ENCODE measurements at places on chromosomes 5 and 9.
A peak's percentile ranks its signal among the peaks of the same experiment; 100 is the strongest.

GRCh38 chr5:28117691-28118090 is 1079.3 kb upstream of the CDH9 start:
- no peak for DNase-seq

DNA sequence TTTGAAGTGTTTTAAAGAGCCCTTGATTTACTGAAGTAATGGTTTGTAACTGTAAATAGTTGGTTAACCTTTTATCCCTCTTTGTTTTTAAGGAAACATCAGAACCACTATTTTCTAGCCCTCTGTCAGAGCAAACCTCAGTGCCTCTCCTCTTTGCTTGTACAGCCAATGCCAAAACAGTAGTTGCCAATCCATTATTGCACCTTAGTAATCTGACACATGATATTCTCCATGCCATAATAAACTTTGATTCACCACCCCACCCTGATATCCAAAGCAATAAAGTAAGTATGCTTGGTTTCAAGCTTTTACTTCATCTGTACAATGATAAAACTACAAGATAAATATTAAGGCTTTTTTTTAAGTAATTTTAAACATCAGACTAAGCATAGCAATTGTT is 100.8 kb downstream of the DMXL1 start:
- no peak for DNase-seq

- no peak for DNase-seq
Measured at GRCh38 chr5:21834863-21835262, 1018.3 kb downstream of the CDH12 start.

GRCh38 chr9:20464242-20464641 is 158.1 kb downstream of the MLLT3 start:
- no peak for DNase-seq

DNA sequence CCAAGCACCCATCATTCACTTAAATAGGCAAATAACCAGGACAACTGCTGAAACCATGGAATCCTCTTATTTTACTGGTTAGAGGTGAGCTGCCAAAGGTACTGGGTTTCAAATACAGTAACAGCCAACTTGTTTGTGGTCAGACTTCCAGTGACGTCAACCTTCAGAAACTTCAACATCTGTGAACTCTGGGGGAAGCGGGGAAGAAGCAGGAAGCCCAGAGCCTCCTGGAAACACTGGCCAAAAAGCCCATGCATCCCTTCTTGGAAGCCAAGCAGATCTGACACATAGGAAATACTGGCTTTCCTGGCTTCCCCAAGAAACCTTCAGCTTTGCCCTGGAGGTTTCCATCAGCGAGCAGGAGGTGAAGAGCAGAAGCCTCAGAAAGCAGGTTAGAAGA is 4.9 kb upstream of the FRRS1L start:
- DNase-seq = no peak

DNA sequence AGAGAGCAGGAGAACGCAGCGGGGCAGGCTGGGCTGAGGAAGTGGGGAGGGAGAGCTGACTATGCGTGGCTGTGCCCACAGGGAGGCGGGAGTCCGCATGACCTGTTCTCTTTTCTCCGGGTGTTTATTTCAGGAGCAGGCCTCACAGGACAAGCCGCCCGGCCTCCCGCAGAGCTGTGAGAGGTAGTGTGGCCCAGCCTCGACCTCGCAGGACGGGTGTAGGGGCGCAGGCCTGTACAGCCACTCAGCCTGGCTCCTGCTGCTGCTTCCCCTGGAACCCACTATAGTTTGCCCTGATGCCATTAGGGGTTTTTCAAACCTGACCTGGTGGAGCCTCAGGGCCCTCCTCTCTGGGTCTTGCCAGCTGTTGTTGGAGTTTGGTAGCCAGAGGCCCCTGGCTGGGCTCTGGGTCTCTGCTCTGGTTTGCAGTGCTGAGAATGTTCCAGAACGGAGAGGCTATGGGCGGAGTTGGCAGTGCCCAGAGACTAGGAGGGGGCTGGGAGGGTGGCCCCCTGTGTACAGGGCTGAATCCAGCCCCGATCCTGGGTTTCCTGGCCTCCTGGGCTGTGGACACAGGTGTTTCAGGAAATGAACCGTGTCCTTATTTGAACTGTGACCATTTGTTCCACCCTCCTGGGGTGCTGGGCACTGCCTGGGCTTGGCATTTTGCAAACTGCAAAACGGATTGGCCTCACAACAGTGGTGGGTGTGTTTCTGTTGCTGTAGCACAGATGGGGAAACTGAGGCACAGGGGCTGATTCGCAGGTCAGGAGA is 78.8 kb downstream of the WNK2 start:
- DNase-seq = no peak

GRCh38 chr9:32565967-32566366 is 7.0 kb downstream of the NDUFB6 start:
- DNase-seq = no peak

DNA sequence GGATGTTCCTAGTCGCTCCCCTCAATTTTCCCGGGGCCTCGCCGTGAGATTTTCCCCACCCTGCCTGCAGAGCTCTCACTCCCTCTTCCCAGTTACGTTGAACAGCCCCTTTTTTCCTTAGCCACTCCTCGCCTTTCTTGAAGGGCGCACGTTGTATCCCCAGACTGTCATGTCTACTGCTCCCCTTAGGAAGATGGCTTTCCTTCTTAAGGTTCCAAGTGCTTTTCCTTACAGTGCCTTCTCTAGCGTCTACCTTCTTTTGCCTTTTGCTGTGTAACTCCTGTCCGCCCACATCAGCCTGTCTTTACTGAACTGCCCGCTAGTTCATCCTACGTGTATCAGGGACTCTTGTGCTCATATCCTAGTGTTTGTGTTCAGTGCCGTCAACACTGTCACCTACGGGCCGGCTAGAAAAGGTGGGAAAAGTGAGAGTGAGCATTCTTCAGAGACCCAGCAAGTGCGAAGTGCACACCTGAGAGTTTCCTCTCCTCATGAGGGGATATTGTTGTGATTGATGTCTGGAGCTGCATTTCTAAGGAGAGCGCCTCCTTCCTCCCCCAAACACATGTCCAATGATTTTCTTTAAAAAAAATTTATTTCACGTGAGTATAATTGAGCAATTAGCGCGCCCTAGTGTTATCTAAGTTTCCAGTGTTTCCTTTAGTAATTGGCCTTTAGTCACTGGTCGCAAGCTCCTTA is 764 bp downstream of the CAMLG start:
- peak; percentile 26 for DNase-seq

- no peak for DNase-seq
Measured at GRCh38 chr9:83628540-83628939, 5.6 kb downstream of the IDNK start.

- no peak for DNase-seq
Measured at GRCh38 chr5:88679638-88680037, 203.3 kb downstream of the MEF2C start.

DNA sequence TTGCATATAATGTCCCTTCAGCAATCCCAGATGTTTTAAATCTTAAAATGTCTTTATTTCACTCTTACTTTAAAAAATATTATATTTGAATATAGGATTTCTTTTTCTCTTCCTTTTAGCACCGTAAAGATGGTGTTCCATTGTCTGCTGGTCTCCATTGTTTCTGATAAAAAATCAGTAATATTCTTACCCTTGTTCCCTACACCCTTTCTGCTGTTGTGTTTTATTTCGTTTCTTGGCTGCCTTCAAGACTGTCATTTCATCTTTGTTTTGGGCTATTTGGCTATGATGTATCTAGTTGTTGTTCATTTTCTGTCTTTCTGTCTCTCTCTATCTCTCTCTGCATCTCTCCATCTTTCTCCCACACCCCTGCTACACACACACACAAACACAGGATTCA is 197.9 kb downstream of the IRX2 start:
- DNase-seq = no peak

DNA sequence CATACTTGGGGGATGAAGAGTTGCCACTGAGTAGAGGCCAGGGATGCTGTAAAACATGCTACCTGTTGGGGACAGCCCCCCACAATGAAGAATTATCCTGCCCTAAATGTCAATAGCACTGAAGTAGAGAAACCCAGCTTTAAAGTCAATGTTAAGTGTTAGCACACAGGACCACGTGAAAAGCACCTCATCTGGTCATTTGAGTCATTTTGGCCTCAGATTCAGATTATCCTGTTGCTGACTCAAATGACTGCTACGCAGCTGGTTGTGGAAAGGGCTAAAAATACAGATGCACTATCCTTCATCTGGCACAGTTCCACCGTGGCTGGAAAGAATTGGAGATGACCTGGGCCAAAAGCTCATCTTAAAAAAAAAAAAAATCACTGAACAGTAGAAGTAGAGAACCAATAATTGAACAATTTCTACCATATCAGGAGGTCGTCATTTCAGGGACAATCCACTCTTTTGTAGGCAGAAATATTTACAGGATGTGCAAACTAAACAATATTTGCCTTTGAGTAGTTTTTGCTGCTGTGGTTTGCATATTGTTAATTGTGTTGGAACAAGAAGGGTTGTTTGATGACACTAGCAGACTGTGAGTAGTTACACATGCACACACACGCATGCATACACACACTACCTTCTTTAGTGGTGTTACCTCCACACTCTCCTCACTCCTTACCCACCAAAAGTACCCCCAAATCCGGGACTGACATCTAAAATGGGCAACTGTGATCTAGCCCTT is 195.3 kb upstream of the KLF9 start:
- DNase-seq = no peak

DNA sequence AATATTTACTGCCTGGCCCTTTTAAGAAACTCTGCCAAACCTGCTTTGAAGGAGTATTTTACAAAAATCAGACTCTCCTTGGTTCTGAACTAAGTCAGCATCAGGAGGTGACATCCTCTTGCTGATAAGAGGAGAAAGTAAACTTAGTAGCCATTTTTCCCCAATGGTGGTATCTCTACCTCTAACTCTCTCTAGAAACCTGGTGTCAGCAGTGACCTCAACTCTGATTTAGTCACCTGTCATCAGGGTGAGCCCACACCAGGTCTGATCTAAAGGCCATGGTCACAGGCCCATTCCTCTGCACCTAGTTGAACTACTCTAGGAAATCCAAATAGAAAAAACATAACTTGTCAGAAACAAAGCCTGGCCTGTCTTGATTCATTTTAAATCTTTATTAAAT is 4.2 kb downstream of the CARNMT1 start:
- DNase-seq = no peak

DNA sequence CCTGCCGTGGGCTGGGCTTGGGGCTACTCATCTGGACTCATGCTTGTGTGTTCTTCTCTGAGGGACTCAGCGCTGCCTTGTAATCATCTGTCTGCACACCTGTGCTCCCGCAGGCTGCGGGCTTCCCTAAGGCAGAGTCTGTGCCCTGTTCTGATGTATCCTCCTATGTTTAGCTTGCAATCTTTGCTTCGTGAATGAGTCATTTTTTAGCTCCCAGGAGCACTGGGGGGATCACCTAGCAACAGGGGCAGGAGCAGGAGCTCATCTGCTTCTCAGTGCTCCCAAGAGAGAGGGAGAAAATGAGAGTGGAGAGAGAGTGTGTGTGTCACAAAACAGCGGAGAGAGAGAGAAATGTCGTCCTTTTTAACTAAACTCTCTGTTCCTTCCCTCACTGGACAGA is 202.4 kb upstream of the ZNF618 start:
- no peak for DNase-seq

DNA sequence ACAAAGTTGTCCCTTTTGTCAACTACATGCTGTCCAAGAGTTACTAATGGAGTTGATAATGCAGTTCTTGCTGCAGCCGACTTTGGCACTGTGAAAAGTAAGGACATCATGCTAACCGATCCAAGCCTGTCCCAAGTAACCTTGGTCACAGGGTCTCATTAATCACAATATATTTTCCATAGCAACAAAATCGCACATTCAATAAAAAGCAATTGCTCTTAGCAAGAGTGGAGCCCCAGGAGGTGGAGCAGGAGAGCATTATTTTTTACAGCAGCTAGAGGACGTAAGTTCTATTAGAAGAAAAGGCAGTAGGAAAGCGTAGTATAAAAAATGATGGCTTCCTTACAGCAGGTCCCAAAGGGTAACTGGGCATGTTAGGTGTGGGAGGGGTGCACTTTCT is 570.3 kb downstream of the EBF1 start:
- no peak for DNase-seq

DNA sequence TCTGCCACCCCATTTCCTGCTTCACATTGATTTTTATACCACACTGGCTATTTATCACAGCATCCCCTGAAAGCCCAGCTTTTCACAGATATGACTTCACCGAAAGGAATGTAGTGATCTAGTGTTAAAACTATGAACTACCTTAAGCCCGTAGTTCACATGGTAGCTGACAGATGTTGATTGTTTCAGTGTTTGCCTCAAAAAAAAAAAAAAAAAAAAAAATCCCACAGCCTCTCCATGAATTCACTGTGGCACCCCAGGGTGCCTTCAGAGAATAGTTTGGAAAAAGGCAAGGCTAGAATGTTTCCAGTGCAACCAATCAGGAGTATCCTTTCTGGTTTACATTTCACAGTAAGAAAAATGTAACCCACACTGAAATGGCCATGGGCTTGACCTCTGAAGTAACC is 37.1 kb downstream of the GLIS3 start:
- no peak for DNase-seq

- no peak for DNase-seq
Measured at GRCh38 chr5:80705801-80706200, 51.0 kb upstream of the DHFR start.

DNA sequence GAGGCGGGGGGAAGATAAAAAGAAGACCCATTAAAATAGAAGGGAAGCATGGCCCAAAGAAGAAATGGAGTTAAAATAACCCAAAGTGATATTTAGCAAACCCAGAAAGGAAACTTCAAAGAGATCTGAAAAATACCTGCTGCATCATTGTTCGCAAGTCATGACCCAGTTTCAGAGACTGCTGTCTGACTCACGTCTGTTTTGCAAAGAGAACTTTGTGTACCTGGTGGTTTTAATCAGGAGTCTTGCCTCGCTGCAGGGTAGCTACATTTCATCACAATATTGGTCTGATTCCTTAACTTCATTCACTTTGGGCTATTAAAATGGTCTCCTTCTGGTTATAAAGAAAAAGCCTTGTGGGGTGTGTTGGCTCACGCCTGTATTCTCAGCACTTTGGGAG is 461.1 kb upstream of the DAP start:
- DNase-seq = no peak

- DNase-seq = no peak
Measured at GRCh38 chr5:171673328-171673727, 112.3 kb upstream of the SMIM23 start.
